ENCODE measurements at places on chromosomes 6 and 20.

DNA sequence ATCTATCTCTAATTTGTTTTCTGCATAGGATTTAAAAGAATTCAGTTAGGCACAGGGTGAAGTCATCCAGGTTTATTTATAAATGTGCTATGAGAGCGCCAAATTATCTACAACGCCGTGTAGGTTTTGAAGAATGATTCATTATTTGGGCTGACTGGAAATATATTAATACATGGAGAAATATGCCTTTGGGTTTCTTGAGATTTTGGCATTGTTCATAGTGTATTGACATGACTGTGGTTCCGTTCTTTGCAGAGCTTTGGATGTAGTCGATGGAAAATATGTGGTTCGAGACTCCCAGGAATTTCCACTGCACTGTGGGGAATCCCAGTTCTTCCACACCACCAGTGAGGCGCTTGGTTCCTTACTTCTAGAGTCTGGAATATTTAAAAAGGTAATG, 90.9 kb downstream of the CRYBG1 start:
- DNase-seq: no peak

DNA sequence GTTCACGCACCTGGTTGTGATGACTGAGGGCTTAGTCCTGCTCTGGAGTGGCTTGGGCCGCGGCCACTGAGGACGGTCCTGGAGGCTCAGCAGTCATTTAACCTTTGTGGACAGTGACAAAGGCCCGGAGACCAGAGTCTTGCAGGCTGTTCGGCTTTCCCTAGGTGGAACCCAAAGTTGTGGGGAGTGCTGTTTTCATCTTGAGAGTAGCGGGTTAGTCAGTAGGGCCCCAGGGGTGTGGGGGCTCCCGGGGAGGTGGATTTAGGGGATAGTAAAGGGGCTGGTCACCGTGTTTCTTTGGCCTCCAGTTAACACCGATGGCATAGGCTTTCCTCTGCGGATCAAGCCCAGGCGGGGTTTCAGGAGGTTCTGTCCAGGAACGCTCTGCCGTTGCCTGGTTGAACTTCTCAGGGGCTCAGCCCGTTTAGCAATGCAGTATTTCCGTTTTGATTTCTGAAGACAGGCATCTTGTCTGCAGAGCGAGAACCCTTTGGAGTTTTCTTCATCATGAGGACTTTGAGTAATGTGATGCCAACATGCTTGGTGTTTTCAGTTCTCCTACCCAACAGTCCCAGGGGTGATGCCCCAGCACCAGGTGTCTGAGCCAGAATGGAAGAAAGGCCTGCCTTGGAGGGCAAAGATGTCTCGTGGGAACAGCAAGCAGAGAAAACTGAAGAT, 31.8 kb downstream of the ZNF831 start:
- DNase-seq: no peak

- no peak for DNase-seq
These were observed 74.3 kb downstream of the EFHC1 start for GRCh38 chr6:52494298-52495072.

GRCh38 chr6:155472886-155473285, 17.2 kb upstream of the NOX3 start:
- DNase-seq: no peak

- peak; percentile 37 for DNase-seq
These were observed 58.7 kb upstream of the TGM3 start for GRCh38 chr20:2237059-2237458.

DNA sequence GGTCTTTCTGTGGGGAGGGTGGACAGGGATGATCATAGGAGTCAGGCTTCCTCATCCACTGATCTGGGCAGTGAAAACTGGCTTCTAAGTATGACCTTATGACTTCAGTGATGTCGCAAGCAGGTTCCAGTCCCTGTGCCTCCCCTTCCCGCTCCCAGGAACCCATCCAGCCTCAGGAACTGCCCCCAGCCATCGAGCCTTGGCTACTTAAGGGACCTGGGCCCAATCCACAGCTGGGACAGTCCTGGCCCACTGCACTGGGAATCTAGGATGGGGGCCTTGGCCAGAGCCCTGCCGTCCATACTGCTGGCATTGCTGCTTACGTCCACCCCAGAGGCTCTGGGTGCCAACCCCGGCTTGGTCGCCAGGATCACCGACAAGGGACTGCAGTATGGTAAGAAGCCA, at the start of gene LBP:
Gene LBP, plus strand, starts transcription at position 236 of the 405 bp plus-strand sequence. Its CDS starts 35 bp downstream, at position 271.
- no peak for DNase-seq

- DNase-seq: no peak
These were observed 158.1 kb upstream of the HCRTR2 start for GRCh38 chr6:55016261-55016660.

DNA sequence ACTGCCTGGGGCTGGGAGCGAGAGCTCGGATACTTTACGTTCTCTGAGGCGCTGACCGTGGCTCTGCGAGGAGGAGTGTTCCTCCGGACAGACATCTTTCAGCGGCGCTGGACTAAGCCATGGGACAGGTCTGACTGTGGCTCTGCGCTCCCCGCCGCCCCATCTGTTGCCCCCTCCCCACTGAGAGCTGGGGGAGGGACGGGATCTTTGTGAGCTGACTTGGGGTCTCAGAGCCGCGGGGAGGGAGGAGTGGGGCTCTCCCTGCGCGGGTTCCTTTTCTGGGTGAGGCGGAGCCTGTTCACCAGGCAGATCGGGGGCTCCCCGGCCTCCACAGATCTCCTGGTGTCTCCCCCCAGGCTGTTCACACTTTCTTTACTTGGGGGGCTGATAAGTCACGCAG, 11.3 kb upstream of the GATA5 start:
- no peak for DNase-seq

GRCh38 chr6:167247814-167248595, 43.1 kb upstream of the UNC93A start:
- DNase-seq: peak; percentile 30

- DNase-seq: no peak
These were observed 196.5 kb downstream of the GMPR start for GRCh38 chr6:16434885-16435284.

DNA sequence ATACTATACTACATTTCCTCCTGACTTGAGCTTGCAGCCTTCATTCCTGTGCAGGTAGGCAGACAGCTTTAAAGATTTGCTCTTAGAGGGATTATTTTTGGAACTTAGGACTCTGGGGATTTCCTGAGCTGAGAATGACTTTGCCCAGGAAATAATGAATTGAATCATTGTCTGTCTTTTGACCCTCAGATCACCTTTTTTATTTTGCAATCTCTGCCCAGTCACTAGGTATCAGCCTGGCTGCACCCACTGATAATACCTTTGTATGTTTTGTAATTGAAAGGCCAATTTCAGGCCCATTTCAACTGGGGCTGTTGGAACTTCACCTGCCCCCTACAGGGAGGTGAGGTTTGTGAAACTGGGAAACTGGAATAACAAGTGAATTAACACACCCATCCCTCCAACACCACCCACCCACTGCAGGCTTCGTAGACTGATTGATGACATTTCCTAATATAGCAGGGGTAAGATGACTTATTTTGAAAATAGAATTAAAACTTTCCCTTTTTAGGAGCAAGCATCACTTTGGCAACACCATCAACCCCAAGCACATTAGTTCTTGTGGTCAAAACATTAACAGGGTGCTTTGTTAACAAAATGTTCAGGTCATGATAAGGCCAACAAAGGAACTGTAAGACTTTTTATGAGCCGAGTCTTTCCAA, 157.1 kb upstream of the CENPW start:
- peak; percentile 82 for DNase-seq

GRCh38 chr20:39874049-39874893, 814.8 kb downstream of the MAFB start:
- peak; percentile 26 for DNase-seq

- no peak for DNase-seq
These were observed 224.5 kb downstream of the ARID1B start for GRCh38 chr6:157001716-157002115.

- no peak for DNase-seq
These were observed 525 bp downstream of the FAM229B start for GRCh38 chr6:112087916-112088315.

- DNase-seq: no peak
These were observed 239.8 kb downstream of the PTPRT start for GRCh38 chr20:42949950-42950349.

- no peak for DNase-seq
These were observed 48.7 kb downstream of the HLA-DPB1 start for GRCh38 chr6:33124525-33124901.

- DNase-seq: no peak
These were observed 236.9 kb upstream of the SASH1 start for GRCh38 chr6:148105695-148106094.

- peak; percentile 47 for DNase-seq
These were observed 60.9 kb downstream of the IRF4 start for GRCh38 chr6:452301-453067.

DNA sequence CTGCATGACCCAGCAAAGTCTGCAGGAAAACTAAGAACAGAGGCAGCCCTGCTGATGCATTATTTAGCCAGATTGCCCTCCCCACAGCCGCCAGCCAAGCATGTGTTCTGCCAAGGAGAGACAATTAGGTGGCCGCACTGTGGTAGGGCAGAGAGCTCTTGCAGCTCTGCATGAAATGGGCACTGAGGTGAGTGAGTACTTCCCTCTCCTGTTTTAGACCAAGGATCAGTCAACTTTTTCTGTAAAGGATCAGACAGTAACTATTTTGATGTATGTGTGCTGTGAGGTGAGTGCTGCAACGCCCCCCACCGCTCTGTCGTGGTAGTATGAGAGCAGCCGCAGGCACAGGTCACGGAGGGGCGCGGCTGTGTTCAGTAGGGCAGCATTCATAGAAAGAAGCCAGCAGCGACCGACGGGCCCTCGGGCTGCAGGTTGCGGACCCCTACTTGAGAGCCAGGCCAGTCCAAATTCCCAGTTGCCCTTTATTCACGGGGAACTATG, 23.8 kb upstream of the FAM50B start:
- peak; percentile 29 for DNase-seq

- no peak for DNase-seq
These were observed 38.3 kb upstream of the DUSP22 start for GRCh38 chr6:254016-254415.

DNA sequence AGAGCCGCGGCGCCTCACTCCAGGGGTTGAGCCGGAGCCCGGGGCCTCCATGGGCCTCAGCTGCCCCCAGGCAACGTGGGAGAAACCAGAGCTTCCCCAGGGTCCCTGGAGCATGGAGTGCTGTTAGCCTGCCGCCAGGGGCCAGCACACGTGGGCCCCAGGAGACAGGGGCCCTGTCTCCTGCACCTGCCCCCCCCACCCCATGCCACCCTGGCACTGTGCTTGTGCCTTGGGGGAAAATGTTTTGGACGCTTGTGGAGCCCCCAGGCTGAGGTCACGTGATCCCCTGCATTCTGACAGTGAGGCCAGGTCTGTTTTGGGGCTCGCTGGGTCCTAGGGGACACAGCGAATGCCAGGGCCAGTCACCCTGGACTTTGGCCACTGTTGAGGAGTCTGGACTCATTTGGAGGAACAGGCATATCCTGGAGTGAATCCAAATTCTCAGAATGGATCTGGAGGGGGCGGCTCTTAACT, 30.2 kb upstream of the MPC1 start:
- no peak for DNase-seq

GRCh38 chr6:144190593-144190992, 40.3 kb downstream of the STX11 start:
- no peak for DNase-seq

GRCh38 chr20:7231303-7231702, 463.8 kb downstream of the BMP2 start:
- DNase-seq: no peak

DNA sequence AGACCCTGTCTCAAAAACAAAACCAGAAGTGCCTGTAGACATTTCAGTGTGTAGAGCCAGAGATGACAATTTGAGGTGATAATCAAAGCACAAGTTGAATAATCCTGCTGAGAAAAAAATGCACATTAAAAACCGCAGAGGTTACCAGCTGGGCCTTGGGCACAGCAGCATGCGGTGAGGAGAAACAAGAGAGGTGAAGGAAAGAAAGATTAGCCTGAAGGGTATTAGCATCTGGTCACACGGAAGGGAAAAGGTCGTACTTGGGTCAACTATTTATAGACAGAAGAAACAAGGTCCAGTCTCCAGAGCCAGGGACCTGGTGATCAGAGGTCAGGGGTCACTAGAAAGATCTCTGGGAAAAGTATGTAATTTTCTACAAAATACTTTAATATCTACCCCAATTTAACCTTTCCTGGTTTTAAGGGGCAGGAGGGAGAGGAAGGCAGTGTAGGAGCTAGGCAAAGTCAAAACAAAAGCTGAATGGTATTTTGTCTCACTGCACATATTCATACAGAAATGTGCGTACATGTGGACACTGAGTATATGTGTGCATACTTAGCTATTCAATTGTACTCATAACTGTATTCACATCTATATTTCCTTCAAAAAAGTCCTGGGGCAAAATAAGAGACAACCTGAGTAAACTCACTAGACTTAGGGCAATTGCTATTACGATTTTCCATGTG, 10.1 kb downstream of the MAP7 start:
- DNase-seq: no peak

- DNase-seq: no peak
These were observed 12.7 kb upstream of the SMOC2 start for GRCh38 chr6:168428052-168428826.

GRCh38 chr20:14569641-14570040, 232.2 kb upstream of the FLRT3 start:
- DNase-seq: no peak

DNA sequence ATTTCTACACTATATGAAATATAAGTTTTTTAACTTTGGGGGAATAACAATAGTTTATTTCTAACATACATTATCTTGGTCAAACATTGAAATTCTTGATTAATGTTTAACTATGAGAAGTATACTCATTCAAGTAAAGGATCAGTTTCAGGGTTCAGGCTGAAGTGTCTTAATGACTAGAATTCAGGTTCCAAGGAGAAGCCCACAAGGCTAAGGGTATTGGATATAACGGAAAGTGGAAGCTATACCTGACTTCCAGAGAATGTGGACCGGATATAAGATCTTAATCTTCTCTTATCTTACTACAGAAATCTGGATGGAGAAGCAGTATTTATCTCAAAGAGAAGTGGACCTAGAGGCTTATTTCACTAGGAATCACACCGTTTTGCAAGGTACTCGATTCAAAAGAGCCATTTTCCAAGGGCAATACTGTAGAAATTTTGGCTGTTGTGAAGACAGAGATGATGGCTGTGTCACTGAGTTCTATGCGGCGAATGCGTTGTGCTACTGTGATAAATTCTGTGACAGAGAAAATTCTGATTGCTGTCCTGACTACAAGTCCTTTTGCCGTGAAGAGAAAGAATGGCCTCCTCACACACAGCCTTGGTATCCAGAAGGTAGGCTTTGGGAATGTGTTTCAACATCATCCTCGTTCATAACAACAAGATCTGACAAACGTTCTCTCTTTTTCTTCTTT, at the start of gene TINAG:
Gene TINAG, plus strand, starts transcription at position 153 of the 697 bp plus-strand sequence. Its CDS starts 110 bp downstream, at position 263.
- DNase-seq: no peak

GRCh38 chr6:2952557-2953095, 18.7 kb downstream of the SERPINB6 start:
- DNase-seq: peak; percentile 69

Measured in head of caudate nucleus (tissue), 42 donors.